Left ventricle myocardium superior (tissue), 1 donor: ENCODE measurements at places on chromosomes 16 and 17.

DNA sequence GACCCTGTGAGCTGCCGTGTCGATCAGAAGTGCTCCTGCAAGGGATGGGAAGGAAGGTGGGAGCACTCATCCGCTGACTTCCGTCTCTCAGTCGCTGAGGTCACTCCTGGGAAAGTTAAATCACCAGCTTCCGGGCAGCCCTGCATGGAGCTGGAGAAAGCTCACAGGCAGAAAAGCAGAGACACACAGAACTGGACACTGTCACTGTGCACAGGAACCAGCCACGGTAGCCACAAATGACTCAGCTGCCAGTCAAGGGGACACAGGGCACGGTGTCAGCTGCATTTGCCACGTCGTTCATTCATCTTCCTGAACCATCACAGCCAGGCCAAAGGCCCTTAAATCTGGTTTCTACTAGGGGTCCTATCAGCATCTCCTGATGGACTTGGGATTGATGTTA lies 226.4 kb upstream of the PSMD7 start:
- no peak for DNase-seq

DNA sequence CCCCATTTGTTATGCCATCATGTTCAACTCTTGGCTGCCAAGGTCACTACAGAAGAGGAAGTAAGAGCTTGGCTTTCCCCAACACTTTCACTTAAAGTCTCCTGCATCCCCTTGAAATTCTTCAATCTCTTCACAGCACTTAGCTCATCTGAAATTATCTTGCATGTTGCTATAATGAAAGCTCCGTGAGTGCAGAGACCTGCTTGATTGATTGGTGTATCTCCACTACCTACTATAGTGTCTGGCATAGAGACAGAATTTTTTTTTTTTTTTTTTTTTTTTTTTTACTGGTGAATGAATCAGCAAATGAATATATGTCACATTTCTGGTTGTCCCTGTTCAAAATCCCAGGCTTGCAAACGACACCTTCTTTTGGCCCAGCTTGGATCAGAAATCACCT lies 1.9 kb upstream of the SDR42E1 start:
- no peak for DNase-seq

- DNase-seq, result peak; percentile 21
Measured at GRCh38 chr17:50187394-50187725, 14.1 kb downstream of the COL1A1 start.

- DNase-seq, result no peak
Measured at GRCh38 chr17:38461683-38462082, 33.4 kb downstream of the ARHGAP23 start.

DNA sequence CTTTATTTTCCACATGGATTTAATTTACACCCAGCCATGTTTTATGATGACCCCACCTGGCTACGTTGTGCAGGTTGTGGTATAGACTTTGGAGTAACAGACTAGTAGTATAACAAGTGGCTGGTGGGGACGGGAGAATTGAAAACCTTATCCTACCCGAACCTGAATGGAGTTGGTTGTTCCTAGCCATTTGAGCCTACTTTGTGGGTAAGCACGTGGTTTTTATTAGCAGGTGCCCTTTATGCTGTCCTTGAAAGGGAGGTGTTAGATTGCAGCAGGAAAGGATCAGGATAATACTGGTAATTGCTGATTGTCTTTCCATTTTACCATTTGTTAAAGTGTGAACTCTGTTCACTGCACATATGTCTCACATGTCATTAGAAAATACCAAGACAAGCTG lies 31.9 kb upstream of the PHAF1 start:
- DNase-seq, result no peak

DNA sequence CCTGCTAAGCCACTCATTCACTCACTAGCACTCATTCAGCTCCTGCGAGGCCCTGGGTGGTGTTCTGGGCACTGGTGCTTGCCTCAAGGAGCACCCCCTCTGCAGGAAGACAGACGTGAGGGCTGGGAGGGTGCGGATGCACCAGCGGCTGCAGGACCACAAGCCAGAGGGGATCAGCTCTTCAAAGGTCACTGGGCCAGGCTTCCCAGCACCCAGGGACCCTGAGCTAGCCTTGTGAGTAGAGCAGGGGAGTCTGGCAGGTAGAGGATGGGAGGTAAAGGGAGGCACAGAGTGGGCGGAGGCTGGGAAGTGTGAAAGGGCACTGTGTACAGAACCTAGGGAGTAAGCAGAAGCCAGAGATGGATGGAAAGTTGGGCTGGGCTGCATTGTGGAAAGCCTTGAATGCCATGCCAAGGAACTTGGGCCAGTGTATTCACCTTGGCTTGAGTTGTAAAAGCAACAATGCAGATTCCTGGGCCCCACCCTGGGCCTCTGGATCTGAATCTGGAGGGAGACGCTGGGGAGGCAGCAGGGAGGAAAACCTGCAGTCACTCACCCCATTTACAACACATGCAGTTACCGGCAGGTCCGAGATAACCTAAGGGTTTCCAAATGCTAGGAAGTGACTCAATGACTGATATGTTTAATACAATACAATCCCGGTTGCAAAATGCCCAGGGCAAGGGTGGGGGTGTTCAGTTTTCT lies 1.7 kb downstream of the IL4R start:
- peak; percentile 47 for DNase-seq

DNA sequence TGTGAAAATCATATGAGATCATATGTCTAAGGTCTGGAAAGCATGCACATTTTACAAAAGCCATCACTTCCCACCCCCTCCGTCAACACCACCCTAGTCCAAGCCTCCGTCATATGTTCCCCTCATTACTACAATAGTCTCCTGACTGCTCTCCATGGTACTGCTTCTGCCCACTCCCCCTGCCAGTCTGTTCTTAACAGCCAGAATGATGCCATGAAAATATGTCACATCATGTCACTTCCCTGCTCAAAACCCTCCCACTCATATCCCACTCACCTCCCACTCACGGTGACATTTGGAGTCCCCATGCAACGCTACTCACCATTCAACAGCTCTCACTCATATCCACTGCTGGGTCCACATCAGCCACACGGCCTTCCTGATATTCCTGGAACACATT lies 432.3 kb downstream of the XYLT1 start:
- no peak for DNase-seq

GRCh38 chr16:11207646-11208045 lies 48.4 kb downstream of the SOCS1 start:
- DNase-seq, result no peak

- peak; percentile 85 for DNase-seq
Measured at GRCh38 chr16:46711106-46712058, 21.9 kb downstream of the ORC6 start.

DNA sequence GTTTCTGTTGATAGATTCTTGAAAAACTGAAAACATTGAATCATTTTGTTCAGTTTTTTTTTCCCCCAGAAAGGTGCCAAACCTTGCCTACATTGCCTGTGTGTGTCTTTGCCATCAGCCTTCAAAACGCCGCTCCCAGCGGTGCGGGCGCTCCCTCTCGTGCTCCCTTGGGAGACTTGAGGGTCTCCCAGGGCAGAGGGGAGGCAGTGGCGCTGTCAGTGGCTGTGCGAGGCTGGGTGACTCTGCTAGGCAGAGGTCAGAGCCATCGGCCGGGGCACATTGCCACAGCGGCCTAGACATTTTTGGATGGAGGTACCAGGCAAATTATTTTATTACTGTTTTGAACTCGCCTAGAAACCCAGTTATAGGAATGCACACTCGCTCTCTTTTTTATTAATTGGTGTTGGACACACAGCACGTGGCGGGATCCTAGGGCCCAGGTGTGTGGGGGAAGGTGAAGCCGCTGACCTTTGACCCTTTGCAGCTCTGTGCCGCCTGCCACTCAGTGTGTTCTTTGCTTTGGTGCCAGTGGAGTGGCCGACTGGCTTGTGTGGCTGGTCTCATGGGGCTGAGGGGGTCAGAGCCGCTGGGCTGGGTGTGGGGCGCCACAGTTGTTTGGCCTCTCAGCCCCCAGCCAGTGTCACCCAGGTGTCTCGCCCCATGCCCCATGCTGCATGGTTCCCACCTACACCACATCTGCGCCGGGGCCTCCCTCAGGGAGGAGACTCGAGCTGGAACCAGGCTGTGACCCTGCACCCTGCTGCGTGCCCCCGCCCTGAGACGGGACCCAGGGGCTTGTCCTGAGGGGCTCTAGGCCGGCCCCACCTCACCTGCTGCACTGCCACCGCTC lies 115.7 kb downstream of the BANP start:
- peak; percentile 19 for DNase-seq

DNA sequence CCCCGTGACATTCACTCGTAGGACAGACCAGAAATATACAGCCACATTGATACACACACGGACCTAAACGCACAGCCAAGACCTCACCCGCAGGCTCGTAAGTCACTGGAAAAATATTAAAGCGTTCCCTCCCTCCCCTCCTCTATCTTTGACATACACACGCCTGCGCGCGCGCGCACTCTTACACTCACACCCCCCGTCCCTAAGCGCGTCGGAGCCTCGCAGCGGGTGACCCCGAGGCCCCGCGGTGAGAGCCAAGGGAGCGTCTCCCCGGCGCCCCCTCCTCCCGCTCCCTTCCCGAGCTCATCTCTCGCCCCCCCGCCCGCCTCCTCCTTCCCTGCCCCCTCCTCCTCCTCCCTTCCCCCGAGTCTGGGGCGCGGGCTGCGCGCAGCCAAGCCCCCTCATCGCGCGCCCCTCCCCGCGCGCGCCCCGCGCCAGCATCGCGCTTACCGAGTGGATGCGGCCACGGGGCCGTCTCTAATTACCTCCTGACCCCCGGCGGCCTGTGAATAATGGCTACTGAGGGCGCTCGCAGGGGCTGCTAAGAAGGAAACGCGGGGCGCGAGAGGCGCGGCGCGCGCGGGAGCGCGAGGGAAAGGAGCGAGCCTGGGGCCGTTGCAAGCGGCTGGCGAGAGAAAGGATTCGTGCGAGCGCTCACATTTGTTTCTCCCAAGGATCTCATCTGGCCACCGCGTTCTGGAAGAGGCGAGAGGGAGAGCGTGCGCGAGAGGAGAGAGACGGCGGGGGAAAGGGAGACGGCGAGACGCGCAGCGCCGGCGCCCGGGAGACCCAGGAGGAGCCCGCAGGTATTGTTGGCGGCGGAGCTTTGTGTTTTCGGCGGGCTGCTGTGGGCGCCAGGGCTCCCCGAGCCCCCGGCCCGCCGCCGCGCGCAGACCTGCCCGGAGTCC lies 42.4 kb downstream of the RAI1 start:
- no peak for DNase-seq

DNA sequence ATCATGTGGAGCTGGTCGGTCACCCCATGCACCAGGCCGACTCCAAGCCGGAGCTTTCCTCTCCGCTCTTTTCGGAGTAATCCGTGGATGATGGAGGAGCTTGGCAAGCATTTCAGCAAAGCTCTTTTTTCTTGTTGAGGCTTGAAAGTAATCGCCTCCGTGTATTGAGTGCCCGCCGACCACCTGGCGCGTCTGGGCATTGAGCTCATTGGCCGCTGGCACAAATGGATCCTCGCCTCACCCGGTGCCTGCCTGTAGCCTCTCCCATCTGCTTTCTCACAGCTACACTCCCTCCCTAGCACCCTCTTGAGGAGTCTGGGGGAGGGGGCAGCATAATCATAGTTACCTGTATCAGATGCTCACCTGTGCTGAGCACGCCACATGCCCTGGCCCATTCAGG lies 148.9 kb downstream of the CMIP start:
- no peak for DNase-seq

GRCh38 chr17:73436954-73437353 lies 125.2 kb upstream of the CDC42EP4 start:
- no peak for DNase-seq

DNA sequence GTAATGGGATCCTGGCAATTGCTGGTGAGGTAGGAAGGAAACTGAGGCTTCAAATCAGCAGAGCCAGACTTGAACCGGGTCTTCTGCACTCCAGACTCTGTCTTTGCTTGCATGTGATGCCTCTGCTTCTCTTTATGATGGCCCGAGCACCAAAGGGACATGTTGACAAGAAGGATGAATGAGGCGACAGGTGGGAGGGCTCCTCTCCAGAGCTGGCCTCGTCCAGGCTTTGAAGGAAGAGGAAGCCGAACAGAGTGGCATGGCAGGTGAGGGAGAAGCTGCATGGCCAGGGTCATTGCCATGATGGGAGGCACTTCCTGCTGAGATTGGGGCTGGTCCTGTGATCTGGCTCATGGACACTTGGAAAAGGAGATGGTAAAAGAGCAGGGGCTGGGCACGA lies 40.8 kb downstream of the AKAP1 start:
- DNase-seq, result no peak

- no peak for DNase-seq
Measured at GRCh38 chr17:51739245-51739886, 419.1 kb downstream of the CA10 start.

- peak; percentile 62 for DNase-seq
Measured at GRCh38 chr17:75854881-75855309, 240 bp downstream of the WBP2 start.

- no peak for DNase-seq
Measured at GRCh38 chr17:49381793-49382192, 19.7 kb upstream of the ZNF652 start.

DNA sequence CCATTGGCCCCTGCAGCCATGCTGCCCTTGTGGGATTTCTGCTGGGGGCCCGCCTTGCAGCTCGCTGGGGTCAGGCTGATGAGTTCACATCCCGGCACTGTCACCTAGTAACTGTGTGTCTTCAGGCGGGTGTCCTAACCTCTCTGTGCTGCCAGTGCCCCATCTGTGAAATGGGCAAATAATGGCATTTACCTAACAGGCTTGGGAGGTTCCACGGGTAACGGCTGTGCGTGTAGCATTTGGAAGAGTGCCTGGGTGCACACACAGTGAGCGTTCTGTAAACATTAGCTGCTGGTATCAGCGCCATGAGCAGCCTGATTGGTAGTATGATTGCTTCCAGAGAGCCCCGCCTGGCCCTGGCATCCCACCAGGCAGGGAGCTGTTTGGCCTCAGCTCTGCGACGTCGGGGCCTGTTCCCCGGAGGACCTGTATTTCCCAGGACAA lies 167.3 kb upstream of the GSE1 start:
- no peak for DNase-seq

DNA sequence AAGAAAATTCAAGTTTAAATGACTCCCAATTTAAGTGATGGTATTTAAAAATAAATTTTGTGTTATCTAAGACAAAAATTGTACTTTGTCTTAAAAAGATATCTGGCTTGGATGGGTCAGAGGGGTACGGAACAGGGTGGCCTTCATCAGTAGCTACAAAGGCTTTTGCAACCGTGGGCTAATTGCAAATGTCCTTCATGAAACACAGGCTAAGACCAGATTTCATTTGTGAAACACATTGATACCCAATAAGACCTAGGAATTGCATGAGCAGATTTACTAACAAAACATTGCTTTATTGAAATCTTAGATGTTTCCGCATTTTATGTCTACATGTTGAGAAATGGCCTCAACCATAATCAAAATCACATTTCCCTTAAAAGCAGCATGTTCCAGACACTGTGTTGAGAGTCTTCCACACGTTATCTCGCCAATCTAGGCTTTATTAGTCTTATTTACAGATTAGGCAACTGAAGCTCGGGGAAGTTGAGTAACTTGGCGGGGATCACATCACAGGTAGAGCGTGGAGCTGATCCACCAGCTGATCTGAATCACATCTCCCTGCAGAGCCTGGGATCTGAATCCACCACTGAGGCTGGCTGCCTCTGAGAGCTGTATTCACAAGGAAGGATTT lies 21.8 kb downstream of the FBXO39 start:
- no peak for DNase-seq

GRCh38 chr16:79121906-79122305 lies 478.6 kb downstream of the MAF start:
- no peak for DNase-seq
